ENCODE measurements at places on chromosomes 6 and 20. TPM values are rescaled to one million over a fixed set of nuclear protein-coding genes. Genes with fewer than 3 reads are reported as not detected.

FAM209B gene
- not detected for total RNA-seq

GGT7 gene
- 12.7 TPM for total RNA-seq

CYP24A1 gene
- not detected for total RNA-seq

- peaks cover 53% of the 10 kb centered on the region for H3K36me3 ChIP-seq
- no peak overlapping the region for H3K4me3 ChIP-seq
- no peaks in the 10 kb centered on the region for H3K27me3 ChIP-seq
- H3K27ac ChIP-seq = no peak overlapping the region
- DNase-seq = peak; percentile 32
These were observed 39.7 kb downstream of the KCNS1 start for GRCh38 chr20:45061244-45061643.

KIF6 gene
- 0.49 TPM for total RNA-seq

GRCh38 chr6:31362751-31363150 is 5.8 kb upstream of the HLA-B start:
- no peak for DNase-seq
- H3K27ac ChIP-seq = no peak overlapping the region
- H3K4me3 ChIP-seq = no peak overlapping the region
- no peaks in the 10 kb centered on the region for H3K36me3 ChIP-seq
- peaks cover 17% of the 10 kb centered on the region for H3K27me3 ChIP-seq
- peaks cover 42% of the 10 kb centered on the region for H3K4me1 ChIP-seq

DNA sequence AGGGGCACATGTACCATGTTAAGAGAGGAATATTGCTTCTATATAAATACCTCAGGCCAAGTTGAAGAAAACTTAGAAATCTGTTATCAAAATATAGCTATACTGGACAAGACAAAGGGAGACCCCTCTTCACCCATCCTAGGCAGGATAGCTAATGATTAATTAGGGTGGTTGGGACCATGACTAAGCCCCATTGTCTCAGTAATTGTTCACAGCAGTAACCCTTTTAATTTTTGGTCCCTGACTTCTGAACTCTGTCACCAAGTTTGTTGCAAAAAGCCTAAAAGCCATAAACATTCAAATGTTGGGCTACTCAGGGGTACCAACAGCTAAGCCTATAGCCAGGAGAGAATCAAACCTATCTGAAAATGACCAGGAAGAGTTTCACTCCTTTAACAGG is 19.2 kb upstream of the BTN3A2 start:
- H3K27ac ChIP-seq = no peak overlapping the region
- no peaks in the 10 kb centered on the region for H3K27me3 ChIP-seq
- DNase-seq = no peak
- H3K4me1 ChIP-seq = peaks cover 10% of the 10 kb centered on the region
- no peak overlapping the region for H3K4me3 ChIP-seq

PXDC1 gene
- 1.6 TPM for total RNA-seq

SLC17A9 gene
- total RNA-seq = 16.2 TPM

DNA sequence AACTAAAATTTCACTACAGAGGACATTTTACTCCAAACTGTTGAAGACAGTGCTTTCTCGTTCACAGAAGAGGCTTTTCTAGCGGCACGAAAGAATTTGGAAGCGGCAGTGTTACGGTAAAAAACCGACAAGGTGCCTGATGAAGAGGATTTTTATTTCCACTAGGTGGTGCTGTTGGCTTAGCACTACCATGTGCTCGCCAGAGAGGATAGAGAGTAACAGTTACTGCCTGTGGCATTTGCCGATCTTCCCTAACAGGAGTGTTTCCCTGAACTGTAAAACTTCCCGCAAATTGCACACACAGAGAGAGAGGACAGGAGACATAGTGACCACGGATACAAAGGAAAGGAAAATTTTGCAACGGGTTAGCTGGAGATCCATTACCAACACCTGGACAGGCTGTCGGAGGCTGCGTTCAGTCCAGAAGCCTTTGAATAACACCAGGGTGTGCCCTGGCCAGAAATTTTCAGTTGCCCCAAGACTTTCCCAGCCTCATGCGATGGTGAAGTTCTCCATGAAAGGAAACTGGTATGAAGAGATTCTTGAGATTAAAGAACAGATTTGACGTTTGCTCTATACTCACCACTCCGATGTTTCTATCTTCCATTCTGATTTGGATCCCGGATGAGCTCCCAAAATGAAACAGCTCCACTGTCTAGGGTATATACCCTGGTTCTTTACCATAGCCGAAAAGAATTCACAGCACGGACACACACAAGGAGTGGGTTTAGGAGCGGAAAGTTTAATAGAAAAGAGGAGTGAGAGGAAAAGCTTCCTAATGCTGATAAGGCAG is 48.1 kb downstream of the HLA-DPB1 start:
- no peak overlapping the region for H3K4me3 ChIP-seq
- H3K27me3 ChIP-seq = peaks cover 7% of the 10 kb centered on the region
- H3K36me3 ChIP-seq = peaks cover 1% of the 10 kb centered on the region
- no peaks in the 10 kb centered on the region for H3K4me1 ChIP-seq
- H3K27ac ChIP-seq = no peak overlapping the region

- H3K4me1 ChIP-seq = peaks cover 2% of the 10 kb centered on the region
- no peak overlapping the region for H3K4me3 ChIP-seq
- no peaks in the 10 kb centered on the region for H3K36me3 ChIP-seq
- DNase-seq = no peak
- no peaks in the 10 kb centered on the region for H3K27me3 ChIP-seq
These were observed 156.4 kb downstream of the PDE10A start for GRCh38 chr6:165506657-165507056.

COX7A2 gene
- 520 TPM for total RNA-seq

DNA sequence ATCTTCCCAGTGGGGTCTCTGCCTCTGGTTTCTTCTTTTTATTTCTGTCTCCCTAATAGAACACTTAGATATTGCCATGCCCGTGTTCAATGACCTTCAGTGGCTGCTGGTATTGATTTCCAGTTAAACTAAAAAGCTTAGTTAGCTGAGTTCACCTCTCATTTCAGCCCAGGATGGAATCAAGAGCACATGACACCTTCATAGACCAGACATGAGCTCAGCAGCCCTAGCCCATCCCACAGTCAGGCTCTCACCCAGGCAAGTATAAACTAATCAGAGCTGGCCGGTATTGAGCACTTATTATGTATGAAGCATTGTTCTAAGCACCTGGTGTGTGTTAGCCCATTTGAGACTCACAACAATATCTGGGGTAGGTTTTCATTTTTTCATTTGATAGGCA is 33.7 kb upstream of the PLEKHG1 start:
- H3K4me3 ChIP-seq = no peak overlapping the region
- no peak overlapping the region for H3K27ac ChIP-seq
- no peak for DNase-seq
- H3K4me1 ChIP-seq = no peaks in the 10 kb centered on the region
- peaks cover 18% of the 10 kb centered on the region for H3K27me3 ChIP-seq

GRCh38 chr6:116996842-116997241 is 119.8 kb downstream of the RFX6 start:
- H3K36me3 ChIP-seq = no peaks in the 10 kb centered on the region
- H3K4me3 ChIP-seq = no peak overlapping the region

GRCh38 chr6:108361312-108361932 is 66.6 kb downstream of the AFG1L start:
- DNase-seq = no peak
- no peaks in the 10 kb centered on the region for H3K4me1 ChIP-seq

DNA sequence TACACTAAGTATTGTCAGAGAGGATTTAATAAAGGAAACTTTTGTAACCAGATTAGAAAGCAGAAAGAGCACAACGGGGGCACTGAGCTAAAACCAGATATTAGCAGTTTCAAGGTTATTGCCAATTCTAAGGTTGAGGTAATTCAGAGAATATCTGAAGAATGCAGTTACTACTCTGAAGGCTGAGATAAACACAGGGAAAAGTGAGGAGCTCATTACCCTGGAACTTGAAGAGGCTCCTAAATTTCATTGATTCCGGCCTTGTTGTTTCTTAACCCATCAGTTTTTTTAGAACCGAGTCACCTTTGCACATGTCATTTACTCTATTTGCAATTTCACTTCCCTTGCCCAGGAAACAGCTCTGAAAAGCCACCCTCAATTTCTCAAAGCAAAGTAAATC is 72.4 kb upstream of the BTBD3 start:
- no peaks in the 10 kb centered on the region for H3K27me3 ChIP-seq
- H3K36me3 ChIP-seq = no peaks in the 10 kb centered on the region
- no peak overlapping the region for H3K4me3 ChIP-seq
- H3K4me1 ChIP-seq = no peaks in the 10 kb centered on the region

- H3K4me1 ChIP-seq = peaks cover 59% of the 10 kb centered on the region
- no peak overlapping the region for H3K4me3 ChIP-seq
- H3K27ac ChIP-seq = peak overlapping the region; percentile 67
- peaks cover 64% of the 10 kb centered on the region for H3K36me3 ChIP-seq
- no peak for DNase-seq
These were observed 29.9 kb downstream of the COX4I2 start for GRCh38 chr20:31667315-31668285.

DNA sequence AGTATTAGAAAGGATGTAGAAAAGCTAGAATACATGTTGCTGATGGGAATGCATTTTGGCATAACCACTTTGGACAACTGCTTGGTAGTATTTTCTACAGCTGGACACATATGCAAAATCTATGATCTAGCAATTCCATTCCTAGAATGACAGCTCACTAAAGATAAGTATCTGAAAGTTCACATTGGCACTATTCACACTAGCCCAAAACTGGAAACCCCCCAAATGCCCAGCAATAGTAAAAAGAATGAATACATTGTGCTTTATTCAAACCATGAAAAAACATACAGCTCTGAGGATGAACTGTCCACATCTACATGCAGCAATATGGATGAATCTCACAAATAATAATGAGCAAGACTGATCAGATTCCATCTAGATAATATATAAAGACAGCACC is 79.0 kb downstream of the PPP1R3G start:
- DNase-seq = no peak
- no peak overlapping the region for H3K27ac ChIP-seq
- no peaks in the 10 kb centered on the region for H3K27me3 ChIP-seq
- H3K4me3 ChIP-seq = no peak overlapping the region

STAU1 gene
- total RNA-seq = 72.6 TPM

DNA sequence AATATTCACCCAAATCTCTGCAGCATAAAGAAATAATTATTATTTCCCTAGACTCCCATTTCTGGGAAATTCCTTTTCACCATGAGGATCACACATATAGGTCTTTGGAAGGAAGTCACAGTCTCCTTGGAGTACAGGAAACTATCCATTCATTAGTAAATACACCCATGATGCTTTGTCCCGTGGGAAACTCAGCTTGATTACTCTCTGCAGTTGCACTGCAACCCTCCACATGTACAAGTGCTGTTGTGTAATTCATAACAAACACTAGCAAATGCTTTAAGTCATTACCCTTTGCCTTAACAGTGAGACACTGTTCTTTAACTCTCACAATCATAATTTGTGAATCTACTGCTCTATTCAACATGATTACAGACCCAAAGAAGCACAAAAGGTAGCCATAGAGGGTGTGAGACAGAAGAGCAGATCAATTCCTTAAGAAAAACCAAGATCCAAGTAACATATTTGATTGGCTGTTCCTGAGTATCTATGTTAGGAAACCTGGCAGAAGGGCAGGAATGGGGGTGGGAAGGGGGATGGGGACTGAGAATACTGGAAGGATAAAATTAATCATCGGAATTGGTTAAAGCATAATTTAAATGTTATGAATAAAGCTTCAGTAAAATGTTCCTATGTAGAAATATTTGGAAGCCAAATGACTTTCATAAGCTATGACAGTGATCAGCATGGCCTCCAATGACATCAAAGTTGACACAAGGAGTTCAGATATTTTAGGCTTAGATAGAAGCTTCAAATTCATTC is 268.0 kb downstream of the HACE1 start:
- no peak for DNase-seq
- H3K4me3 ChIP-seq = no peak overlapping the region
- H3K27ac ChIP-seq = no peak overlapping the region
